ENCODE measurements at places on chromosomes 11 and 22. TPM values are rescaled to one million over a fixed set of nuclear protein-coding genes. Genes with fewer than 3 reads are reported as not detected.

NAALADL1 gene
- 8.1 TPM for total RNA-seq

GRCh38 chr11:60206616-60207015 is 23.7 kb upstream of the MS4A6A start:
- DNase-seq, result no peak

- DNase-seq, result peak; percentile 46
Measured at GRCh38 chr11:65500387-65501185, 1.7 kb downstream of the MALAT1 start.

OR51B5 gene
- not detected for total RNA-seq

FGF3 gene
- not detected for total RNA-seq

- no peak for DNase-seq
Measured at GRCh38 chr11:27250867-27251665, 111.9 kb downstream of the CCDC34 start.

NTM gene
- total RNA-seq, result 82.5 TPM

GRCh38 chr11:33044285-33044756 is 4.9 kb downstream of the TCP11L1 start:
- DNase-seq, result no peak

DNA sequence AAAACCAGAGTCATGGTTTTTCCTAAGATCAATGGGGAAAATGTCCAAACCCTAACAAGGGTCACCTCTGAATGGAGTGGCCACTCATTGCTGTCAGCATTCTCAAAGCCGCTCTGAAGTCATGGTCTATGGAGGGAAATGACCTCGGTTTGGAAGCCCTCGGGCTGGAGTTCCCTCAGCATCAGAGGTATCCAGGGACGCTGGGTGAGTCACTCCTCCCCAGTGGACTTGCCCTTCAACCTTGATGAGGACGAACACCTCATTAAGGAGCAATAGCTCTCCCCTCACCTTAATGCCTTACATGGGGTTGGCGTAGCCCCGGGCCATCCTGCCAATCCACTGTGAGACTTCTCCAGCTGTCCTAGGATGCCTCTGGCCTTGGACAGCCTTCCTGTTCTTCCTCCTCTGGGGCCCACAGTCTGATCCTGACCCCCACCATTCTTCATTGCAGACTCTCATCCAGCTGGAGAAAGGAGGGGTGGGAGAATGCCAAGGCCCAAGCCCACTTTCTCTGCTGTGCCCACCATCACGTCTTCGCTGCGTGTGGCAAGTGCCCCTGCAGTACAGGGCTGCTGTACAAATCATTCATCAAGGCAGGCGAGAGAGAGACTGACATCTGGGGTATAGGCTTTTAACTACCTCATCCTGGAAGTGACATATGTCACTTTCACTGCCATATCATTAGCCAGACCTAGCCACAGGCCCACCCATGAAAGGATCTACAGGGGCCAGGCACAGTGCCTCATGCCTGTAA is 25.4 kb upstream of the MYH9 start:
- no peak for DNase-seq

POU2F3 gene
- total RNA-seq, result 0.31 TPM
